ENCODE measurements at places on chromosomes 13 and 19. TPM values are rescaled to one million over a fixed set of nuclear protein-coding genes. Genes with fewer than 3 reads are reported as not detected.

GRCh38 chr13:31276421-31276820, 76.6 kb downstream of the B3GLCT start:
- no peak for DNase-seq

- DNase-seq, result no peak
These were observed 406.7 kb upstream of the ZNF507 start for GRCh38 chr19:31938675-31939074.

Gene LILRA2
- not detected for polyA plus RNA-seq

Gene ZFP82
- polyA plus RNA-seq, result 3.7 TPM

- DNase-seq, result peak; percentile 99
These were observed 11.2 kb downstream of the ACTN4 start for GRCh38 chr19:38658462-38659306.

Gene SUGT1
- polyA plus RNA-seq, result 60.4 TPM

Gene CKAP2
- polyA plus RNA-seq, result 30.5 TPM

Gene SIGLEC10
- polyA plus RNA-seq, result not detected

GRCh38 chr13:31174018-31174417, 12.3 kb upstream of the HSPH1 start:
- no peak for DNase-seq

GRCh38 chr19:40280608-40281221, 4.4 kb downstream of the AKT2 start:
- DNase-seq, result no peak

Gene KL
- not detected for polyA plus RNA-seq

Gene APLP1
- polyA plus RNA-seq, result 52.1 TPM

DNA sequence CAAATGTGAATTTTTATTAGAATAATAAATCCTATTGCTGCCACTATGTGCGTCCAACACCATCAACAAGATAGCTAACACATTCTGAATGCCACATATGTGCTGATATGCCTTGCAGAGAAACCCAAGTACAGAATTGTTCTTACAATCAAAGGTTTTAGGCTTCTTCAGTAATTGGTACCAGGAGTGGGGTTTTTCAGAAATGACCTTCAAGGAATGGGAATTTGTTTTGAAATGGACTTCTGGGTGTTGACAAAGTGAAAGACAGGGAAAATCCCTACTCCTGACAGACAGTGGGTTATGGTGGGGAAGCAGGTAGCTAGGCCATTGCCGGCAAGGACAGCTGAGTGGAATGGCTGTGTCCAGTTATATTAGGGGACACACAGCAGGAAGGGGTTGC, 5.7 kb downstream of the SYT3 start:
- DNase-seq, result no peak

DNA sequence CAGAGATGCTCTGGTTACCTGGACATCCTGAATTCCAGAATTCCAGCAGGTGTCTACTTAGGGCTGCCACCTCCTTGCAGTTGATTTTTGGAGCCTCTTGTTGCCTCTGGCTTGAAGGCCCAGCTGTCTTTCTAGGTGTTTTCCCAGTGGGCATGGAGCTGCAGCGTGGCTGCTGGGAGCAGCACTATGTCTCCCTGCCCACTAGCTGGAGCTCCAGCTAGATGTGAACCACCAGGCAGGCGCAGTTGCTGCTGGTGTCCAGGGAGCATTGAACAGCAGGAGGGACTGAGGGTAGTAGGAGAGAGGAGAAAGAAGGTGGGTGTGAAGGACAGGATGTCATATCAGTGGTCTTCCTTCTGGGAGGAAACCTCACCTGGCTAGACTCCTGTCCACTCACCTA, 9.9 kb upstream of the SELENOW start:
- DNase-seq, result no peak

Gene CHAF1A
- 27.0 TPM for polyA plus RNA-seq

DNA sequence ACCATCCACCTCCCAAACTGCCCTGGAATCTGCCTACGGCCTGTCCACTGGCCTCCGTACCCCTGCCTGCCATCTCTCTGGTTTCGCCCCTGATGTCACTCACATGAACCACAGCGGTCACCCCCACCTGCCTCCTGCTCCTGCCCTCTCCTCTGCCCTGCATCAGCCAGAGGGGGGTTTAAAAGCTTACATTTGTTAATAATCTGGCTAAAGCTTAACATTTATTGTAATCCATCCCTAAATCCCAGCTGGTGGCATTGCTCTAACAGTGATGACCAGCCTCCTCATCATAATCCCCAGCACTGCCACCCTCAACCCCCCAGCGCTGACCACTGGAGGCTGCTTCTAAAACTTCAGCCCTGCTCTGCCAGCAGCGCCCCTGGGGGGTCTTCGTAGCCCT, 38.9 kb downstream of the DNM2 start:
- DNase-seq, result no peak

DNA sequence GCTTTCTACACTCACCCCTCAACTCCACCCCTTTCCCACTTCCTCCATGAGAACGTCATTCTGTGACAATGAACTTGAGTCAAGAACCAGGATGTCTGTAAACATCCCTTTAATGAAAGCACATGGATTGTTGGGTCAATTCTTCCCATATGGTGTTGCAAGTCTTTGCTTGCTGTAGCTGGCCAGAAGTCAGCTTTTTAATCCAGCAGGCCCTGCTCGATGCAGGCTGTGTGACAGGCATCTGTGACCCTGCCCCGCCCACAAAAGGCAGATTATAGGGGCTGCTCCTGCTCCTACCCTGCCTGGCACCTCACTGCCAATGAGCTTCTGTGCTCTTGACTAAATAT, 78.0 kb downstream of the STARD13 start:
- no peak for DNase-seq

DNA sequence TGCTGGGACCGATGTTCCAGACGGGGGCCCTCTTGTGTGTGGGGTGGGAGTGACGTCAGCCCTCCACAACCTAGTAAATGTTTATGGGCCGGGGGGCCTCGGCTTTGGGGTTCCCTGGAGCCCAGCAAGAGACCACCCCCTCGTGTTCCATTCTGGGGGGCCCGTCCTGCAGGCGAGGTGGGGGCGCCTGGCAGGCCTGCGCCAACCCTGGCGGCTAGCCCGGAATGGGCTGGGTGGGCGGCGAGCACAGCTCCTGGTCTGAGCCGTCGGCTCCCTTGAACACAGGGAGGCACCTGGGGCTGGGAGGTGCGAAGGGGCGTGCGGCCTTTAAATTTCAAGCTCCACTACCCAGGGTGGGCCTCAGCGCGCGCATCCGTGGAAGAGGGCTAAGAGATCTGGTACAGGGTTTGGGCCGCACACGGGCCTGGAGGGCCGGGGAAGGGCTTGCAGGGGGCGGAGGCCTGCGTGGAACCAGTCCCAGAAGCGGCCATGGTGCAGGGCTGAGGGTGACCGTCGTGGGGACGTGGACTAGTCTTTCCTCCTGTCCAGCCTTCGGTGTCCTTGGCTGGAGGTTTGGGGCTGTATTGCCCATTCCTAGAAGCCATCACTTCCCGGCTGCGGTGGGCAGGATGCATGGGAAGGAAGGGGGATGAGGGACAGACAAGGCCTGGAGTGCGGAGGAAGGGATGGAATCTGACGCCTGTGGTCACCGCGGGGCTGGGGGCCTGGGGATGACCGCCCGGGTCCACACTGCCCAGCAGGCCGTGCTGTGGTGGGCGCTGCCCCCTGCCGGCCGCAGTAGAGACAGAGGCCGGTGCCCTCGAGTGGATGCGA, 11.4 kb downstream of the NDUFA11 start:
- peak; percentile 33 for DNase-seq

- DNase-seq, result no peak
These were observed 15.4 kb downstream of the BBC3 start for GRCh38 chr19:47215581-47215980.

Gene SAE1
- 205 TPM for polyA plus RNA-seq

Gene RASGRP4
- 0.09 TPM for polyA plus RNA-seq

DNA sequence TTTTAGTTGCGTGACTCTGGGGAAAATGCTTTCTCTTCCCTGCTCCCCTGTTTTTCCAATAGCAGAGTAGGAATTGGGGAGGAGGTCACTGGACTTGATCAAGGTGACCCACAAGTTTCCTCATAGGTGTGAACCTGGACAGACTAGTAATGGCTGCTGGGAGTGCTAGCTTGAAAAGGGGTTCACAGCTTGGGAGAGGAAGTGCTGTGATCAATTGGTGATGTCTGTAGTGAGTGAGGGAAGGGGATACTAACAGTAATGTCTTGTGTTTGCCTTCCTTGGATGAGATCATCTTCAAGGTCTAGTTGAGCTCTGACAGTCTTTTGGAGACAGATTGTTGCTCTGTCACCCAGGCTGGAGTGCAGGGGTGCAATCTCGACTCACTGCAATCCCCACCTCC, 1.7 kb downstream of the BCL2L12 start:
- DNase-seq, result no peak

DNA sequence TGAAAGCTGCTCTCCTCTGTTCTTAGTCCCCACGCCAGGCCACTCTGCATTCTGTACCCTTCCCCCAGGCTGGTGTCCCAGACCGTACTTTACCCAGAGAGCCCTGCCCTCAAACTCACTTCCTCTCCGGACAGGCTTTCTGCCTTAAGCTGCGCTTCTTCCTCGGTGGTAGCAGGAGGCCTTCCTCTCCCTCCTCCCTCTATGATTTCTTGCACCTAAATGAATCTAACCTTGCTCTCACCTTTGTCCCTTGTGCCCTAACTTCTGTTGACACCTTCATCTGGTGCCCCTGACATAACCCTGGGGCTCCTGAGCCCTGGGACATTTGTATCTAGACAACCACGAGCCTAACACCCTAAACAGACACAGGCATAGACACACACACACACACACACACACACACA, 29.6 kb upstream of the CEACAM21 start:
- no peak for DNase-seq

GRCh38 chr13:66887088-66887487, 343.0 kb downstream of the PCDH9 start:
- DNase-seq, result no peak

DNA sequence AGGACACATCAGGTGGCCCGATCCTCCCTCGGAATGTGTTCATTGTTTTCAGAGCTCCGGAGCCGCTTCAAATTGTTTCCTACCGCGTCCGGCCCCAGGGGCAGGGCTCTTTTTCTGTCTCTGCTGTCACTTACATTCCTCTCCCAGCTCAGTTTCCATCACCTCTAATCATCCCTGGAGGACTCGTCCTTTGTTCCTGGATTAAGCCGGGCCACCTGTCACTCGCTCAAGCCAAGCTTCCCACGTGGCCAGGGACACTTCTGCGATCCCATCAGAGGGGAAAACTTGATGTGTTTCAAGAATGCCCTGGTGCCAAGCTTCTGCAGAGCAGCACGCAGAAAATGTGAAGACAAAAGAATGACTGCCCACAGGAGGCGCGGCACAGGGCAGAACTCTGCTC, 13.5 kb downstream of the IL17D start:
- no peak for DNase-seq

Gene DAND5
- 0.21 TPM for polyA plus RNA-seq

Gene CAPNS1
- 1,639 TPM for polyA plus RNA-seq

- no peak for DNase-seq
These were observed 12.3 kb downstream of the TMEM38A start for GRCh38 chr19:16673231-16673630.

DNA sequence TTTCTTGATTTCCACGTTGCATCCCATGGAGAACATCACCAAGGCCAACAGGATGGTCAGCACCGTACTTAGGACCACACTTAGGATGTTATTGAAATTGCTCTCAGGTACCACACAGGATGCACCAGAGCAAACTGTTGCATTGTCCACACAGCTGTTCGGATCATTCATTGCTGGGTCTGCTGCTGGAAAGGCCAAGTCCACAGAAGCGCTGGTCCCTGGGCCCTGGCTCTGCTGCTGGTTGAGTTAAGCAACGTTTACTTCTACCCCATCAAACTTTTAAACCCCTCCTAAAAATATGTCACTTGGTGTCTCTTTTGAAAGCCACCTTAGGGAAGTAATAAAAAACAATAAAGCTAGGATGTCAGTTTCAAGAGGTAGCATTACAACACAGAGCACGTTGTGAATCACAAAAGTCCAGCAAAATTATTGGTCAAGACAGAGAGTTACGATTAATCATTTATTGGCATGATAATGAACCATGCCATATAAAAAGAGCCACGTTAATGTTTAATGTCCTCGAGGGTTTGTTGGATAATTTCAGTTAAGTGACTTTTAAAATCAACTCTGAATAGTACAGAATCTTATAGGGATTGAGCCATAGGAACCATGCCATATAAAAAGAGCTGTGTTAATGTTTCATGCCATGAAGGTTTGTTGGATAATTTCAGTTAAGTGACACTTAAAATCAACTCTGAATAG, at the start of gene SLC10A2:
SLC10A2 (minus strand) TSS at position 339 of the 702 bp plus-strand sequence; CDS start at position 171, 168 bp downstream.
- no peak for DNase-seq

GRCh38 chr13:75250526-75251178, 231.3 kb downstream of the TBC1D4 start:
- no peak for DNase-seq

DNA sequence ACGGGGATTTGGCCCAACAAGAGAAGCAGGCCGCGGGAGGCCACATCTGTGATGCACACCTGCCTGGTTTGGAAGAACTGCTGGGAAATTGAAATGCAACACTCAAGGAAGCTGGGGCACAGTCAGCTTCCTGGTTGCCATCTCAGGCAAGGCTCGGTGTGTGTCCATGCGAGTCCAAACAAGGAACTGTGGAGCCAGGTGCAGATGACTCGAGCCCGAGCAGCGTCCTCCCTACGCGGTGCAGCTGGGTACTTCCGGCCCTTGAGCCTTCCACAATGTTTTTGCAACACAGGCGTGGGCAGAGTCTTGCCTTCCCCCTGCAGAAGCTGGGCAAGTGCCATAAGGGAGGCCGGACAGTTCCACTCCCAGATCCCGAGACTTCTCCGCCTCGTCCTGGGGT, 94.6 kb downstream of the CRYL1 start:
- DNase-seq, result no peak

- DNase-seq, result no peak
These were observed 422.2 kb downstream of the KLF5 start for GRCh38 chr13:73480779-73481559.

- no peak for DNase-seq
These were observed 329.6 kb downstream of the KCTD12 start for GRCh38 chr13:76556627-76557026.

- DNase-seq, result no peak
These were observed 64.9 kb upstream of the MEDAG start for GRCh38 chr13:30841154-30841553.

DNA sequence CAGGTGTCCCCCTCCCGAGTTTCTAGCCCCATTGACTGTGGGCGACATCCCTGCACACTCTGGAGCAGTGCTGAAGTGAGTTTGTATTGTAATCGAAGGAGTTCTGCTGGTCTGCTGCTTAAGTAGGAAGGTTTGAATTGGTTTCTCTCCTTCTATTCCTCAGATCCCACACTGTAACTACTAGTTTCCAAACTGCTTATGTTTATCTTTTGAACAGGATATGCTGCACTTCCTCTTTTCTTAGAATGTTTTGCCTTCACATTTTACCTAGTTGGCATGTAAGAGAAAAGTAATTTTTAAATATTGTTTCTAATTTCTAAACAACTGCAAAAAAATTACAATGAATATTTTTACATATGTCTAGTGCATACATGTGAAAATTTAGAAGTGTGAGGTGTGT, 511.8 kb downstream of the KLF12 start:
- DNase-seq, result no peak

DNA sequence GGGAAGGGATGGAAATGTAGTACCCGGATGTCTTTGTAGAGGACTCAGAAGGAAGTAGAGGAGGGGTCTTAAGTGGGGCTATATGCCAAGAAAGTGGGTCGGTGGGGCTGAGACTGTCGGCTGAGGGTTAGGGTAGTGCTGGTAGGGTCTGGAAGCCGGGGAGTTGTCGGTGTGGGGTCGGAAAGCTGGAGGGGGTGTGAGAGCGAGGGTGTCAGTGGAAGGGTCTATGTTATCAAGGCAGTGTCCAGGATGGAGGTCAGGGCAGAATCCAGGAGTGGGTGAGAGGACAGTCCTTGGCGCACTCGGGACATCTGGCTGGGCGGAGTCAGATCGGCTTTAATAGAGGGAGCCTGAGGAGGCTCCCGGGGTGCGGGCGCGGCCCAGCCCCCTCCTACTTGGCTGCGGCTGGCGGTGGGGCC, 1.7 kb downstream of the HSPB6 start:
- DNase-seq, result no peak

- no peak for DNase-seq
These were observed 15.5 kb downstream of the LIPE start for GRCh38 chr19:42411581-42412178.
